Endothelial cell (in vitro differentiated cells): ENCODE measurements at places on chromosomes 12 and 14.

- DNase-seq, result peak; percentile 27
Measured at GRCh38 chr14:57533214-57533613, 39.6 kb upstream of the CCDC198 start.

DNA sequence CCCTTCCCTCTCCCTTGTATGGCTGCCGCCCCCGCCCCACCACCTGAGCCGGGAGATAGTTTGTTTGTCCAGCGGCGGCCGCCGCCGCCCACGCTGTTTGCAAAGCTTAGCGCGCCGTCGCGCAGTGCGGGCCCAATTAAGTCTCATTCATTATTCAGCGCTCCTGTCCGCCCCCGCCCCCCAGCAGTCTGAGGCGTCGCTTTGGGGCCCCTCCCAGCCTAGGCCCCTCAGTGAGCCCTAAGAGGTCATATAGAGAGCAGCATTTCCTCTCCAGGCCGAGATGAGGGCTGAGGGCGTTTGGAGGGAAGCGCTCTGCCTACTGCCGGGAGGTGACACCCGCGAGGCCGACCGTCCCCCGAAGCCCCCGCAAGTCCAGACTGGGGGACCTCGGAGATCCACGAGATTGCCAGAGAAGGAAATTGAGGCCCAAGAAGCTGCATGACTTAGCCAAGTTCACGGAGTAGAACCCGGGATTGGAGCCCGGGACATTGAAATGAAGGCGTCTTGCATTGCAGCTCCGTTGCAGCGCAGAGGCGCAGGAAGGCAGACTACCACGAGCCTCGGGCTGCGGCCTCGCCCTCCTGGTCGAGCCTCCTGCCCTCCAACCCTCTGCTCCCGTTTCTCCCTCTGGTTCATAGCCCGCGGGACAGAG lies at the start of gene DNAJC22:
Gene DNAJC22, plus strand, starts transcription at position 230 of the 652 bp plus-strand sequence. CDS start 1,985 bp downstream, outside the sequence.
- no peak for DNase-seq

- no peak for DNase-seq
Measured at GRCh38 chr12:94430304-94430703, 29.4 kb downstream of the CEP83 start.

DNA sequence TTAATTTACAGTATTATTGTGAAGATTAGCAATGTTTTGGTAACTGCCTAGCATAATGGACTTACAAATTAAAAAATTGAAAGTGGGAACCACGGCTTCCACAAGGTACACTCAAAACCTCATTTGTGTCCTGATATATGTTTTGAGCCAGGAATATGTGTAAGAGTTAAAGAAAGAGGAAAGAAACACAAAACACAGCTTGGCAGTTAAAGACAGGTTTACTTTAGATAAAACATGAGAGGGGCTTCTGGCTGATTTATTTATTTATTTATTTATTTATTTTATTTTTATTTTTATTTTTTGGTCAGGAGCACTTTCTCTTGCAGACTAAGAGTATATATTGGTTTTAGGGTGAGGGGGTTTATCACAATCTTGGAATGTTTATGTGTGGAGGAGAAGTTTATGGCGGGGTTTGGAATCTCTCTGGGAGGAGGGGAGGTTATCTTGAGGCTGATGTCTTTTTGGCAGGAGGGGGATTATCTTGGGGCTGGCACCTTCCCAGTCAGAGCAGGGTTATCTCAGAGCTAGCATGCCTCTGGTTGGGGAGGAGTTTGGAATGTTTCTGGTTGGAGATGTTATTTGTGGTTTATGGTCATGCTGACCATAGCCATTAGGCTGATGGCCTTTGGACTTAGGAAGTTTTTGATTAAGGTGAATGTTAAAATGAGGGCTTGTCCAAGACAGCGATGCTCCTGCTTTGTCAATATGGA lies 436.7 kb downstream of the DAD1 start:
- no peak for DNase-seq

DNA sequence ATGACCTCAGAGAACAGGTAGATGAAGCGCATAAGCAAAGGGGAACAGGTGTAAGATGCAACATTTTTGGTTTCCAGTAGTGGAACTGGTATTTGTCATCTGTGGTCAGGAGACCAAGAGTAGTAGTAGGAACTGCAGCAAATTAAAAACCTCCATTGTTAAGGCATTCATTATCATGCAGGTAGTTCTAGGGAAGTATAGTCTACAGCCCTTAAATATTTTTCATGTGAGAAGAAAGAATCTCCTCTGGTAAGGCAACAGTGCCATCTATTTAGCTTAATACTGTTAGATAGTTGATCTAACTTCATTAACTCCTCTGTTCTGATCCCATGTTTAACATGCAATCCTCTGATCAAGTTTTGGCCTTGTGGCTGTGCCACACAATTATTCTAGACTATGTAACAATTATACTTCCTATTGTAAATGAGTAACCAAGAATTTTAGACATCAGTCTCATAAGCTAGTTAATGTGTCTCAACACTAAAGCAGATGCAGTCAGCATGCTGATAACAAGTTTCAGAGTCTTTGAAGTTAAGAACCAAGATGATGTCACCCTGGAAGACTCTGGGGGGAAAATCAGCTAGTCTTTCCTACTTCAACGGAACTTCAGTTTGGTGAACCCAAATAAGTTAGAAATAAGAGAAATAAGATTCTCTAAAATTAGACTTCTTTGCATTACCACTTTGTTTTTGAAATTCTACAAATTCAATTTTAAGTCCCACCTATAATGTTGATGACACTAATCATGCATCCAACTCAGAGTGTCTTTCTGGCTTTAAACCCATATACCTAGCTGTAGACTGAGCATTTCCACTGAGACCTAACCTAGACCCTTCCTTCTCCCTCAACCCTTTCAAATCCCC lies 70.9 kb downstream of the STXBP6 start:
- DNase-seq, result no peak

DNA sequence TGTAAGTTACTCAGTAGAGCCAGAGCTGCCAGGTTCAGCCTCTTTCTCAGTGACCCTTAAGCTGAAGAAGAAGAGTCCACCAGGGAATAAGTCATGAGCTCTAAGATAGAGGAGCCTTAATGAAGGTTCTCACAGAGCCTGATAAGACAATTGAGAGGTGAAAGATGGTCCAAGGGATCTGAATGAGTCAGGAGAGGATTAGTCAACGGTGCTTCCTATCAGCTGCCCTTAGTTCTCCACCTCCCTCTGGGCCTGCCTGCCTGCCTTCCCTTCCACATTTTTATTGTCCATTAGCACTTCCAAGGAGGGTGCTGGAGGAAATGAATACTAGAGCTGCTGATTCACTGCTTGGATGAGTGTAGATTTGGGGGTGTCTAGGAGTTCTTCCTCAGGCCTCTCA lies 161.7 kb upstream of the RMST start:
- no peak for DNase-seq

DNA sequence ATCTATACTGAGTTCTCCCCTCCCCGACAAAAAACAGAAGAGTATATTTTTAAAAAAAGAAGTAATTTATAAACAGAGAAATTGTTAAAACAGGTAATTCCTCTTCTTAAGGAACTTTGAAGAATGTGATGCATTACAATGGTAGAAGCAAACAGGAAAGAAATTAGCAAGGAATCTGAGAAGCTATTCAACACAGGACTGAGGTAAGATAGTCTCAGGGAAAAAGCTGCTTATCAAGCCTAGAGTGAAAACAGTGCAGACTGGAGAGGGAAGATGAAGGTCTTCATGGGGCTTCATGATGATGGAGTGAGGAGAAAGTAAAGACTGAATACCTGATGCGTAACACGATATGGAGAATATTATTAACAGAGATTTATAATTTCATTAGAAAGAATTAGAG lies 880.0 kb downstream of the SLC16A7 start:
- no peak for DNase-seq

DNA sequence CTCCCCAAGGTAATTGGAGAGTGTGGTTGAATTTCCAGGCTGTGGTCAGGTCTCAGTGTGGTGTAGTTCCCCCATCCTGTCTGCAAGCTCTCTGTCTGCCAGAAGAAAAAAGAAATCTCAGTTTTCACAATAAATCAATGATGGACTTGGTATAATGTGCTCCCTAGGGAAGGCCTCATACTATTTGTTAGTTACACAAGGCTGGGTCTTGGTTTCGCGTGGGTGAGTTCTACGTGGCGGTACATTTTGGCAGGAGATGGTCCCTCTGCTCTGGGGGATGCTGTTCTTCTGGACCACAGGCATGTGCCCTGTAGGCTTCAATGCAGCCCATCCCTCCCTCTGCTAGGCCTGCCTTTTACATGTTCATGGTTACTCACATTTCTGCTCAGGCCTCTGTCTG lies 206.4 kb upstream of the PELI2 start:
- DNase-seq, result no peak

- no peak for DNase-seq
Measured at GRCh38 chr12:106644335-106645073, 61.7 kb downstream of the RFX4 start.

DNA sequence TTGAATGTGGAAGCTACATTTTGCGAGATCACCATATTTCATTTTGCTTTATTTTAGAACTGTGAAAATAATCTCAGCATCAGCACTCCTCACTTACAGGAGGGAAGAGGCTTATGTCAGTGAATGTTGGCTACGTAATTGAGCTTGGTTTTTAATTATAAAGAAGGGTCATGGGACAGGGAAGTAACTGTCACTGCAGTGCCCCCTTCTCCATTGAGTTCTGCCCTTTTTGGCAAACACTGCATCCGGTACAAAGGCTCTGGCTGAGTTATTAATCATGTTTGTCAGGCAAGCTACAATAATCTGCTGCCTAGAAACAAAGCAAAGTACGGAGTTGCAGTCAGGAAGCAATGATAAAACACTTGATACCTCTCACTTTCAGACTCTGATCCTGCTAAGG lies 546.7 kb downstream of the SNAPC1 start:
- DNase-seq, result no peak

DNA sequence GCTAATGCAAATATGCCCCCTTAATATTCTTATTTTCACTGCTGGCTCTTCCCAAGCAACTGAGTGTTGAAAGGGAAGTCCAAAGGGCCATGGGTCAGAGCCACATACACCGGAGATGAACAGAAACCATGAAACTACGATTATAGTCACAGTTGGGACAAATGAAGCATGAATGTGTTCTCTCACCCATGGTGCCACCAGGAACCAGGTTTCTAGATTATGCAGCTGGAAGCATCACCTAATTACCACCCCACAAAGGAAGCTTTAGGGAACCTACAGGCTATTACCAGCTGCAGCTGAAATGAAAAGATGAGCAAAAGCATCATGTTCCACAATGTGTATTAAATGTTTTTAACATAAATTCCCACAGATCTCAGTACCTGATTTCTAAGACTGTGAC lies 15.4 kb downstream of the TMTC1 start:
- no peak for DNase-seq

DNA sequence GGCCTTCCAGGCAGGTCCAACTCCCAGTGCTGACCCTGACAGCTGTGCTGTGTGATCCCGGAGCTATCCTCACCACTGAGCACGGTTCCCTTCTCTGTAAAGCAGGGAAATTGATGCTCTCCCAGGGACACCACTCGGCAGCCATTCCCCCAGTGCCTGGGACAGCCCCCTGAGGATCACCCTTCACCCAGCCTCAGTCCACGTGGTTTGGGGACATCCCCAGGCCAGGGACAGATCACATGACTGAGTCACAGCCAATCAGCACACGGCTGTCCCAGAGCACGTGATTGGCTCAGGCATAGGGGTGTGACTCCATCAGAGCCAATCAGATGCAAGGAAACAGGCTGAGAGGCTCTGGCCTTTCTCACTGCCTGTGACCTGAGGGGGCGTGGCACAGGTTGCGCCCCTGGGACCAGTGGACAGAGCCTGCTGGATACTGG lies 68.8 kb upstream of the SFSWAP start:
- no peak for DNase-seq

- peak; percentile 43 for DNase-seq
Measured at GRCh38 chr12:47838286-47838931, 18.7 kb upstream of the HDAC7 start.

DNA sequence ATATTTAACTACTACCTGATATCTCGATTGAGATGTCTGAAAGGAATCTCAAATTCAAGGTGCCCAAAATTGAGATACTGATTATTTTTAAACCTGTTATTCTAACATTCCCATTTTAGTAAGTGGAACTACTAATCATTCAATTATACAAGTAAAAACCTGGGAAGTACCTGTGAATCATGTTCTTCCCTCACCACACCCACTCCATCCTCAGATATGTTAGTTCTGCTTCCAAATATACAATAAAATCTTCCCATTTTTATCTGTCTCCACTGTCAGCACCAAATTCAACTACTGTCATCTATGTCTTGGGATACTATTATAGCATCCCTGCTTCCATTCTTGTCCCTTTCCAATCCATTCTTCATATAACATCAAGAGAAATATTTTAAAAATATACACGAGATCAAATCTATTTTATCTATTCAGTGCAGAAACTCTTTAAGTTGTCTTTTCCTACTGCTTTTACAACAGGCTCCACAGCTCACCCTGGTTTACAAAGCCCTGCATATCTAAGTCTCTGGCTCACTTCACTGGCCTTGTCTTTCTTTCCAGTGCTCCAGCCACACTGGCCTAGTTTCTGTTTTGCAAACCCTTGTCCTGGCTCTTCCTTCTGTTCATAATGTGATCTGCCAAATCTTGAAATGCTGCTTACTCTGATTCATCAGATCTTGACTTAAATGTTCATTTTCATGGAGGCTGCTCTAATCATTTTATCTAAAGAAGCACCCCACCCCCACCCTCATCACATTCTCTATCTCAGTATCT lies 122.3 kb downstream of the PTPRR start:
- no peak for DNase-seq

DNA sequence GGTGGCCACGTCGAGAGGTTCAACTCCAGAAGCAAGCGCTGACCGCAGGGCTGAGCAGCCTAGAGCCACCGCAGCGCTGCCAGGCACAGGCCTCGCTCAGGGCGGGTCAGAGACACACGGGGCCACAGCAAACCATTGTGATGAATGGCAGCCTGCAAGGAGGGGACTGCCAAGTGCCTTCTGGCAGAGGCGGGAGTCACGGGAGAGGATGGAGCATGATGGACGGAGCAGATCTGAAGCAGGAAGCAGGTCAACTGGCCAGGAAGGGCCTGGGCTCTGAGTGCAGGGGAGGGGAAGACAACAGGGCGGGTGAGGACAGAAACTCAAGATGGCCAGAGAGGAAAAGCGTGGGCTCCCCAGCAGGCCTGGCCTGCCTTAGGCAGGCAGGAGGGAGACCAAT lies 49.8 kb downstream of the CDC42BPB start:
- DNase-seq, result no peak

GRCh38 chr12:100823963-100824362 lies 29.4 kb downstream of the ANO4 start:
- DNase-seq, result no peak

- DNase-seq, result peak; percentile 56
Measured at GRCh38 chr14:91417983-91418386, 365 bp upstream of the CCDC88C start.

DNA sequence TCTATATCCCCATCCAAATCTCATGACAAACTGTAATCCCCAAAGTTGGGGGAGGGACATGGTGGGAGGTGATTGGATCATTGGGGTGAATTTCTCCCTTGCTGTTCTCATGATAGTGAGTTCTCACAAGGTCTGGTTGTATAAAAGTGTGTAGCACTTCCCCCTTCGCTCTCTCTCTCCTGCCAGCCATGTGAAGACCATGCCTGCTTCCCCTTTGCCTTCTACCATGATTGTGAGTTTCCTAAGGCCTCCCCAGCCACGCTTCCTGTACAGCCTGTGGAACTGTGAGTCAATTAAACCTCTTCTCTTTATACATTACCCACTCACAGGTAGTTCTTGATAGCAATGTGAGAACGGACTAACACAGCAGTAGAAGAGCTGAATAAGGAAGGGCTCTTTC lies 62.6 kb upstream of the VASH1 start:
- no peak for DNase-seq
